ENCODE measurements at places on chromosomes 7 and 10.

- no peak for DNase-seq
Observed at GRCh38 chr7:69847921-69848612, 249.8 kb downstream of the AUTS2 start.

- DNase-seq: no peak
Observed at GRCh38 chr7:24880886-24881285, 99.1 kb downstream of the OSBPL3 start.

DNA sequence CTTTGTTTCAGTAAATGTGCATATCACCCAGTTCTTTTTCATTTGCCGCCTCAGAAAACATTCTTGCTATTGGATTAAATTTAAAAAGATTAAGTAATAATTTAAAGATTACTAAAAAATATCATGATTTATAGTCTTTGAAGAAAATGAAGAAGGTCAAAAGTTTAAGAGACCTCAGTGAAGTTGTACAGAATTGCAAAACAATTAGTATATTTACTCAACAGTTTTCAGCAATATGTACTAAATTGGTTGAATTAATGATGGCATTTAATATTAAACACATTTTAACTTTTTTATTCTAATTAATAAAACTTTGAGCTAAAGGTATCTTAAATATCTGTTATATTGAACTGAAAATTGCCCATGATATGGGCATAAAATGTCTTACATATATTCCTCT is 49.9 kb upstream of the KLF6 start:
- no peak for DNase-seq

- no peak for DNase-seq
Observed at GRCh38 chr10:131195558-131196159, 115.9 kb downstream of the TCERG1L start.

DNA sequence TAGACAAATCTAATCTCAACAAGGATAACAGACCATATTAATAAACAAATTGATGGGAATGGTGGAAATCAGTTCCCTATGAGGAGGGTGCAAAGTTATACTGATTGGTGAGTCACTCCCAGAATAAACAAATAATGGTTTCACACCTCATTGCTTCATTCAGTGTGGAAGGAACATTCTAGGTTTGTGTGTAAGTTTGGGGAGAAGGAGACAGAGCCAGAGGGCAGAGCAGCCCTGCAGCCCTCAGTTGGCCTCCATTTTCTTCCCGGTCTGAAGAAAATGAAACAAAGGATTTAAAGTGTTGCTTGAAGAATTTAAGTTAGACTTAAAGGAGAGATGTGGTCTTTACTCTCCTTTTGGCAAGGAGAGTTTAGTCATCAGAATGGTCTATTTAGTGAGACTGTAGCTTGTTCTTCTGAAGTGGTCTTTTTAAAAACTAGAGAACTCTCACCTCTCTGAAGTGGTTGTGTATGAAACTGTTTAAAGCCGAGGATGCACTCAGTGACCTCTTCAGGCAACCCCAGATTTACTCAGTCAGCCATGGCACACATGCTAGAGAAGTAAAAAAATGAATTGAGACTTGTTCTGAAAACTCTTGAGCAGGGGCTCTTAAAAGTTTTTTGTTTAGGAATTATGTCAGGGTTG is 27.2 kb downstream of the IKZF1 start:
- no peak for DNase-seq

DNA sequence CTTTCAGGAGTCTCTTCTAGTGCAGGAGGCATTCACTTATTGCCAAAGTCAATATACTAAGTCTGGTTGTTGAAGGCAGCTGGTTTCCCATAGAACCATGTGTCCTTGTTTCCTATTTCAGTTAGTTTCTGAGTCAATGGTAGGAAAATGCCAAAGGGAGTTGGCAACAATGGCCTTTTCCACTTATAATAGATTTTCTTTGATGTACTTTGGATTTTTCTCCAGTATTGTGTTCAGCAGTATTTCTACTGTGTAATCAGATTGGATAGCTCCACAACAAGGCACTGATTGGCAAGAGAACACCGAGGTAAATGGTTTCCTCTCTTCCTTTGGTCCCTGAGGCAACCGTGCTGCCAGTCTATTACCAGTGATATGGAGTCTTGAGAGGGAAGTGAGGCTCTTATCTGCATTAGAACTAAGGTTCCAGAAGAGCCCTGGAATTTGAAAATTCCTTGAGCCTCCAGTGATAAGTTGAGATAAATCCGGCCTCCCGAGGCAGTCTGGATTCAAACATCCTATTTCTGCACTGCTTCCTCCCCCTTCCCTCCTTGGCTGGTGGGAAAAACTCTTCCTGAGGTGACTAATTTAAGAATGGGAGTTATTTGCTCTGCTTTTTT is 7.9 kb upstream of the SEPTIN7 start:
- DNase-seq: no peak

DNA sequence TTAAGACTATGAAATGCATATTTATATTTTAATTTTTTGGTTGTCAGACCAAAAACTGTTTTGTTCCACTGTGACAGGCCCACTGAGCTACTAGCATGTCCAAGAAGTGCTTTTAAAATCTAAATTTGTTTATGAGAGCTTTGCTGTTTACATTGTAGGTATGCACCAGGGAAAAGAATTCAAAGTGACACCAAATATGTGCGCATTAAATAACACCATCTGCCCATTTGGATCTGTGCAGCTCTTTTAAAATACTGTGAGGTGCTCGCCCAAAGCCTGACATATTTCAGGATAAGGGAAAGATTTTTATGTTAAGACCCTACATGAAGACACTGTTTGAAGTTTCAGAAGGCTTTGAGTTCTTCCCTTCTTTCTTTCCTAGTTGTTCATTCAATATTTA is 162.9 kb downstream of the ST7 start:
- DNase-seq: no peak

GRCh38 chr10:111187096-111187495 is 110.3 kb downstream of the ADRA2A start:
- DNase-seq: no peak

- DNase-seq: no peak
Observed at GRCh38 chr7:70178787-70179186, 580.5 kb downstream of the AUTS2 start.

DNA sequence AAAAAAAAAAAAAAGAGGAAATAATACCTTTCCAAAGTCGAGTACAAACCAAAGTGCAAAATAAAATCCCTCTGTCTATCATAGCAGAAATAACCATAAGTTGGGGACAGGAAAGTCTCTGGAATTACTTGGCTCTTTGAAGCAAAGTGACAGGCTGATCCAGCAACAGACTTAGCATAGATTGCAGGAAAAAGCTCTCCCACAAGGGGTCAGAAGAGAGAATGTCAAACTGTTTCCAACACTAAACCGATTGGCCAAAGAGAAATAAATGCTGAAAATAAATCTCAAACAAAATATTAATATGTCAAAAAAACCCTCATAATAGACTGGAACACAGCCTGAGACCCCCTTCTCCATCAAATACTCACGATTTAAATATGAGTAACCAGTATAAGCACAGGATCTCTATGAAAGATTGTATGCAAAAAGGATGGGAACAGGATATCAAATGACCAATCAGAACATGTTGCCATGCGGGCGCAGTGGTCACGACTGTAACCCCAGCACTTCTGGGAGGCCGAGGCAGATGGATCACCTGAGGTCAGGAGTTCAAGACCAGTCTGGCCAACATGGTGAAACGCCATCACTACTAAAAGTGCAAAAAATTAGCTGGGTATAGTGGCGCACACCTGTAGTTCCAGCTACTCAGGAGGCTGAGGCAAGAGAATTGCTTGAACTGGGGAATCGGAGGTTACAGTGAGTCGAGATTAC is 1000.7 kb upstream of the LRRN3 start:
- DNase-seq: no peak

DNA sequence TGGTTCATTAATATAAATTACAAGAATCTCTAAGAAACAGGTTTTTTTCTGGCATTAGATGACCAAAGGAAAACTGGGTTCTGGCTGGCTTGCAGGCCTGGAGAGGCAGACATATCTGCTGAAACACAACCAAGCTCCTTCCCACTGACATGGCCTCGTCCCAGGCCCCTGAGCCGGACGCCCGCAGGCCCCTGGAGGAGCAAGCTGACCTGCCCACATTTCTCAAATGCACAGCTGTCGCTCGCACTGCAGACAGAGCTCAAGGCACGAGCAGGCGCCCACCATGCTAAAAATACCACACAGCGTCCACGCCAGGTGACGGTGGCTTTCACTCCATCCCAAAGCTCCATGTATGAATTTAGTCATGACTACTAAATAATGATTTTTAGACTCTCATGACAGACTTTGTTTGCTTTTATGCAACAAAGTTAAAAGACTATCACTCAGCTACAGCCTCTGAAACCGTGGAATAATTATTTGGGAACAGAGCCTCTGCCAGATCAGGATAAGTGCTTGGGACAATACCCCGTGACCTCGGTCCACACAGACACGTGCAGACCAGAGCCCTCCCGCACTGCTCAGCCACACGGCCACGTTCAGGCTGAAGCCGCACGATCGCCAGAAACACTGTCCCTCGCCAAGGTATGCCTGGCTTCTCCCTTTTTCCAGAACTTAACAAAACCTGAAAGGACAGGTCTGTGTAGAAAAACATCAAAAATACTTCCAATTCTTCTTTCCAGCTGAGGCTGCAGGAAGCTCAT is 71.1 kb downstream of the DIP2C start:
- DNase-seq: no peak

GRCh38 chr10:53102424-53102823 is 329.8 kb upstream of the MBL2 start:
- DNase-seq: no peak

DNA sequence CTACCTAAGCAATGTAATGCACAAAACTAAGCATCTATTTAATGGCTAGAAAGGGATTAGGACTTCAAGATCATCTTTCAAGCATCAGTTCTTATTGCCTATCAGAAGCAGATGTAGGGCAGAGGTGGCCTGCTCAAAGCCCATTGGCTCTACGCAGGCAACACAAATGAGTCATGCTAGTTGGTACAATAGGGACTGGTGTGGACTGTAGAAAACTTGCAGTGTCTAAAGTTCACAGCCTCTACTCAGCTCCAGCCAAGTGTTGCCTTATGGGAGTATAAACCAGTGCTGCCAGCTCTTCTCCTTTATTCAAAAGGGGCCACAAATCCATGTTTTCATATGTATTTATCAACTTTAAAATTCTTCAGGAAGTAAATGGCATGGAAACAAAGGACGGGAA is 31.7 kb downstream of the ASAH2 start:
- no peak for DNase-seq

DNA sequence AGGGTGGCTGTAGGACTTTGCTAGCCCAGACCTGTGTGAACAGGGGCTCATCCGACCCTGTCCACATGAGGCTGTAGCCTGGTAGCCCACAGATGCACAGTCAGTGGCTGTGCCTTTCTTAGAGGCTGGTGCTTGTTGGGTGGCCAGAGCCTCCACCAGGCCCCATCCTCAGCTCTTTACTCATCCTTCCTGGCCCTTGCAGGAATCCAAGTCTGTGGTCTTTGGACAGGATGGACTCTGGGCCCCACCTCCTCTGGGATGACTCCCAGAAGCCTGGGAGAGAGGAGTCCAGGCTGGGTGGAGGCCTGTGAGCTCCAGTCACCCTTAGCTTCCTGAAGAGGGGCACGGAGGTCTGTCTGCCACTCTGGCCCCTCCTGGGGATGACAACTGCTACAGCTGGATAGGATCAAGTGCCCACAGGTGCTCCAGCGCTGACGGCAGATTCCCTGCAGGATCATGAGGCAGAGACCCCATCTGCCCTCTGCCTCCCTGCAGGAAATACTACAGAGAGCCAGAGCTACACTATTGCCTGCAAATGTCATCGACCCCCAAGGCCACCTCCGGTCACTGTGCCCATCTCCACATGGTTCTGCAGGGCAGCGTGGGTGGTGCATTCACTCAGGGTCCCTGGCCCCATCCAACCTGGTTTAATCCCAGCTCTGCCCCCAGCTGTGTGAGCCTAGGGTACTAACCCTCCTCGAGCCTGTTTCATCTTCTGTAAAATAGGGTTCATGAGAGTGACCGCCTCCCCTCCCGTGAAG is 114.5 kb downstream of the PTPN20 start:
- no peak for DNase-seq

GRCh38 chr7:137970253-137970975 is 31.5 kb downstream of the CREB3L2 start:
- no peak for DNase-seq

- no peak for DNase-seq
Observed at GRCh38 chr10:86254526-86255174, 111.9 kb downstream of the GRID1 start.

DNA sequence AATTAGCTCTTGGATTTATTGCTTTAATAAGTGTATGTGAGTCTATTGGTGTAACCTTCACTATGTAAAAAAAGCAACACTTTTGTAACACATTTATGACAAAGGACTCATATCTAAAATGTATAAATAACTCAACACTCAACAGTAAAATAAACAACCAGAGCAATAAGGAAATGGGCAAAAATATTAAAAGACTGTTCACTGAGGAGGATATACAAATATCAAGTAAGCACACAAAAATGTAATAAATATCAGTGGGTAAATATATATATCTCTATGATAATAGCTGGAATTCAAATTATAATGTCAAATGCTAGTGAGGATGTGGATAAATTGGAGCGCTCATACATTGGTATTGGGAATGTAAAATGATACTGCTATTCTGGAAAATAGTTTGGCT is 53.0 kb downstream of the HDAC9 start:
- DNase-seq: no peak

GRCh38 chr7:11623093-11623678 is 208.8 kb downstream of the THSD7A start:
- DNase-seq: no peak

DNA sequence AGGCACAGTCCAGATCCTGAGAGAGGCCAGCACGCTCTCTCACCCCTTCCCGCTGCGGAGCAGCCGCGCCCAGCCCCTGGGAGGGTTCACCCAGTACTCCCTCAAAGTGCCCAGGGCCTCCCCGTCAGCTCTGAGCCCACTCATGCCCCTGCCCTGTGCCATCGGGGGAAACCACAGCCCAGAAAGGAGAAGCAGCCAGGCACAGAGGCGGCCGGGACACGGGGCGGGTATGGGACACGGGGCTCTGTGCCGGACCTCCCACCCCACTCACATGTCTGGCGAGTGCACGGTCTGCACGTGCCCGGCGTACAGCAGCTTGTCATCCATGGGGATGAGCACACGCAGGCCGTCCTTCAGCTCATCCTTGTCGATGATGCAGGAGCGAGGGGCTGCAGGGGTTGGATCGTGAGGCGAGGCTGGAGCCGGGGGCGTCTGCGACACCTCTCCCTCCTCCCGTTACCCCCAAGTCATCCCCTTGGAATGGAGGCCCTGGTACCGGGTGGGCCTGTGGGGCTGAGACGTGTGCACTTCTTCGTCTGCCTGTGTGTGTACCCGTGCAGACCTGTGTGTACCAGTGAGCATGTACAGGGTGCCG is 38.2 kb downstream of the SLC29A4 start:
- no peak for DNase-seq

- DNase-seq: no peak
Observed at GRCh38 chr10:119189811-119190282, 11.2 kb upstream of the PRDX3 start.

GRCh38 chr10:18325889-18326531 is 185.8 kb downstream of the CACNB2 start:
- DNase-seq: no peak

GRCh38 chr10:48453451-48454301 is 147.2 kb downstream of the MAPK8 start:
- DNase-seq: no peak

Data from stimulated activated CD8-positive, alpha-beta memory T cell treated with anti-CD3 and anti-CD28 coated beads, Interleukin-4, amount 100 ng/mL, for 4 hours (primary cell).